OCI-M1 (cell line): ENCODE measurements at places on chromosomes 2 and 18.
A peak's percentile ranks its signal among the peaks of the same experiment; 100 is the strongest.

- no peak for DNase-seq
These were observed 7.1 kb downstream of the TPGS2 start for GRCh38 chr18:36821681-36822080.

GRCh38 chr2:109409321-109410038 is 204.3 kb downstream of the SEPTIN10 start:
- peak; percentile 13 for DNase-seq

GRCh38 chr2:9297807-9298206 is 91.2 kb downstream of the ASAP2 start:
- no peak for DNase-seq

GRCh38 chr18:9101730-9102507 is 580 bp upstream of the NDUFV2 start:
- DNase-seq = peak; percentile 87

DNA sequence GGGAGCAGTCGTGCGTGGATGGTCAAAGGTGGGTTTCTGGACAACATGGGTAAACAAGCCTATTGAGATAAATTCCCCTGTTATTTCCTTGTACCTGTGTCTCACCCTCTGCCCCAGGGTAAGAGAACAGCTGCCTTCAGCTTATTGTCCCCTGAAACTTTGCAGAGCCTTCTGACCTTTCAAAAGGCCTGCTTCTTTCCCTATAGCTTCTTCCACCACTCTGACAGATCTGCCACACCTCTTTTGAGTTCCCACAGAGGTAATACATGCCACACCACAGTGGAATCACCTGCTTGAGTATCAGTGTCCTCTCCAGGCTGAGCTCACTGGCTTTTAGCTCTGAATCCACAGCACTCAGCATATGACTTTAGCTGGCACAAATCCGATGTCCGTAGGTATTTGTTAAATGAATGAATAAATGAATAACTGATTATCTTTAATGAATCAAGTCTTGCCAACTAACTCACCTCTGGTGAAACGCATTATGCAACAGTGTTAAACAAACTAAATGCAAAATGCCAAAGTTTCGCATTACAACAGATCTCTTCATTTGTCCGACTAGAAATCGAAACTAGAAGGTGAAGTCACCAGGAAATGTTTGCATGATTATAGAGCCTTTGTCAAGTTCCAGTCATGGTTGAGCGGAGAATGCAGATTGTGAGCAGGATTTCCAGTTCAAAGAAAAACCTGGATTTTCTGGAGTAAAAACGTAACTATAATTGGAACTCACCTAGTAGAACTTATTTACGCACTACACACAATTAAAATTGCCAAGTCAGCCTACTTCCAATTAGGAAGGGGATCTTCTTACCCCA is 16.4 kb downstream of the DYNAP start:
- DNase-seq = peak; percentile 56

GRCh38 chr2:232465061-232465460 is 9.1 kb downstream of the ALPI start:
- no peak for DNase-seq

GRCh38 chr18:37519510-37520135 is 46.0 kb downstream of the CELF4 start:
- DNase-seq = no peak

- no peak for DNase-seq
These were observed 50.5 kb downstream of the PAX3 start for GRCh38 chr2:222248256-222248655.
